ENCODE measurements at places on chromosomes 2 and 18.

GRCh38 chr2:219461047-219461514 lies 26.4 kb downstream of the SPEG start:
- DNase-seq = no peak

GRCh38 chr2:37769551-37769950 lies 98.1 kb upstream of the CDC42EP3 start:
- DNase-seq = no peak

- DNase-seq = no peak
Observed at GRCh38 chr2:239983004-239983778, 42.0 kb downstream of the NDUFA10 start.

- no peak for DNase-seq
Observed at GRCh38 chr2:190795686-190796085, 84.9 kb upstream of the GLS start.

DNA sequence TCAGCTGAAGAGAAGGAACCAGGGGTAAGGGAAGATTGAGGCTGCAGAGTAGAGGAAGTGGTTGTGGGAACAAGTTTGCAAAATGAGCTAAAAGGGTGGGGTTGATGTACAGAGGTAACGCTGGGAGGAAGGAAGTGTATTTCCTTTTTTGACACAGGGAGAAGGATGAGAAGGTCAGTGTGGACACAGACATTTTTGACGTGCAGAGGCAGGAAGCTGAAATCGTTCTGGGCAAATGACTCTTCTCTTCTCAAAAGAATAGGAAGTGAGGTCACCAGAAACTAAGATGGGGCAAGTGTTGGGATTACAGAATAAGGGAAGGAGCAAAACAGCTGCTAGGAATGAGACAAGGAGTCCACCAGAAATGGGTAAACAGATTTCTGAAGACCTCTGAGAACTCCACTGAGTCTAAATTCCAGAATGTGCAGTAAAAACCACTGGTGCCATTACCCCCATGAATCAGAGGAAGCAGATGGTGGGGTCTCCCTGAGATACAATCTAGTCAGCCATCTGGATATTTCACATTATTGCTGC lies 20.0 kb upstream of the RNF149 start:
- DNase-seq = no peak

GRCh38 chr18:72104851-72105250 lies 439.3 kb downstream of the CBLN2 start:
- no peak for DNase-seq

DNA sequence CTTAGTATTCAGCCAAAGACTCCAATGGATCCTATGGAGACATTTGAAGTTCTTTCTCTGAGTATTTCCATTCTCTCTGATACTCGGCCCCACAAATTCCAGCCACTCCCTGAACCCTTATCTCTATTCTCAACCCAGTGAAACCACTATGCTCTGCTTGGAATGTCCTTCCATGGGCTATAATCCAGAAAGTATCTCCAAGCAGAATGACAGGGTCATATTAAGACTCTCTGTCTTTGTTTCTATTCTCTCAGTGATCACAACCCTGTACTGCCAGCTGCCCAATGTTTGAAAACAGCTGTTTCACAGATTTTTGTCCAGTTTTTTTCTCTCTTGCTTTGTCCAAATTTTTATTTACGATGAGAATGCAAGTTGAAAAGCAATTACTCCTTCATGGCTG lies 21.9 kb downstream of the CHMP3 start:
- no peak for DNase-seq

DNA sequence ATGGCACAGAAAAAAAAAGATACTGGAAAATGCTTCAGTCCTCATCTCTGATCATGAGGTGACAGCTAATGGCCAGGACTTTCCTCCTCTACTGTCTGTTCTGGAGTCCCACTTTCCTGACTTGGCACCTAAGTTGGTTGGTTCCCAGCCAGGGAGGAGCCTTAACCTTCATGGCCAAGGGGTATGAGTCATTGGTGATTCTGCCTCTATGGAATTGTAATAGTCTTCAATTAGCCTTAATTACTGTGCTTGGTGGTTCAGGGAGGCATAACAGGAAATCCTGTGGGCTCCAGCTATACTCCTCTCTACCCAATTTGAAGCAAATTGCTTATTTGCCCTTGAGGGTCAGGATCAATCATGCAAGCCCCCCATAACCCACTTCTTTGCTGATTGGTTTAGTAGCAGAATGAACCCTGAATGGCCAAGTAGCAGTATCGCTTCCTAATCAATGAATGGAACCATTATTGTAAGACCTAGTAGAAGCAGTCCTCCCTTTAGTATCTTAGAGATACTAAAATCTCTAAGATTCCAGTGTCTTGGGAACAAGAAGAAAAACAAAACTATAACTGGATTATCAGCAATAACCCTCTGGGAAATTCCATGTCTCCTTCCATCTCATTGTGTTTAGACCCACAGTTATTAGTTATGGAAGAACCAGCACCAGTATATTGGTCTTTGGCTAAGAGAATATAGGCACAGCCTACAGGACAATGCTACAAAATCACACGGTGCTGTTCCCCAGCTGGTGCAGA lies 109.0 kb downstream of the COL6A3 start:
- no peak for DNase-seq

DNA sequence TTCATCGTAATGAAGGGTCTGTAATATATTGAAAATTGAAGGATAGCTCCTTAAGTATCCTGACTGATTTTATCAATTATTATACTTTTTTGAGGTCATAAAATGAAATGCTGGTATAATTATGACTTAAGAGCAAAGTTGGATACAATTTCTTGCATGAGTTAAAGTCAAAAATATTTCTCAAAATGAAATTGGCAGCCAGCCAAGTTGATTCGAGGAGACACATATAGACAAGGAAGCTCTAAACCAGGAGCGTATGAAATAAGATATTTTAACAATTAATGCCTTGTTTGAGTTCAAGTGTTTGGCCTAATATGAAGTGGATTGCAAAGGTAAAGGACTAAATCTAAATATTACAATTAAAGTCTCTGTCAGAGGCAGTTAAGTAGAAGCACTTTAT lies 260.4 kb upstream of the DSEL start:
- no peak for DNase-seq

GRCh38 chr2:120768112-120769048 lies 32.7 kb downstream of the GLI2 start:
- no peak for DNase-seq

- no peak for DNase-seq
Observed at GRCh38 chr18:55179835-55180234, 220.6 kb upstream of the CCDC68 start.

DNA sequence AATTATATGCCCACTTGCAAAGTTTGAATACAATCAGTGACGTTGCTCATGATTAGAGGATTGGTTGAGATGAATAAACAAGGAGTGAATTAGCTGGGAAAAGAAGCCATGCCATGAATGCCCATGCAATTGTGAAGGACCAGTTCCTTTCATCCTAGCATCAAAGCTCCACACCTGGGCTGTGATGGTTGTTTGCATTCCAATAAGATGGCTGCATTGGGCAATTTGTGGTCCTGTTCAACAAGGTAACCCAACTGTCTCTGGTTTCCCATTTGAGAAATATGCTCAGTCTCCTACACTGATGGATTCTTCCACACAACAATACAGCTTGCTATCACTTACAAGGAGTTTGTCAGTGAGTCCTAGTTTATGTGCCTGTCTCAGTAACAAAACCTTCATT lies 550.2 kb downstream of the STK39 start:
- no peak for DNase-seq

Measured in stimulated activated CD4-positive, alpha-beta T cell treated with anti-CD3 and anti-CD28 coated beads, Interleukin-15, amount 100 ng/mL, for 1 hour (primary cell).